ENCODE measurements at places on chromosomes 1 and 21.

- DNase-seq: peak; percentile 53
These were observed 12.7 kb upstream of the HYI start for GRCh38 chr1:43466403-43466802.

- DNase-seq: no peak
These were observed 129.6 kb downstream of the LRRC7 start for GRCh38 chr1:69697340-69697739.

GRCh38 chr1:3163356-3163755 is 94.4 kb downstream of the PRDM16 start:
- DNase-seq: no peak

DNA sequence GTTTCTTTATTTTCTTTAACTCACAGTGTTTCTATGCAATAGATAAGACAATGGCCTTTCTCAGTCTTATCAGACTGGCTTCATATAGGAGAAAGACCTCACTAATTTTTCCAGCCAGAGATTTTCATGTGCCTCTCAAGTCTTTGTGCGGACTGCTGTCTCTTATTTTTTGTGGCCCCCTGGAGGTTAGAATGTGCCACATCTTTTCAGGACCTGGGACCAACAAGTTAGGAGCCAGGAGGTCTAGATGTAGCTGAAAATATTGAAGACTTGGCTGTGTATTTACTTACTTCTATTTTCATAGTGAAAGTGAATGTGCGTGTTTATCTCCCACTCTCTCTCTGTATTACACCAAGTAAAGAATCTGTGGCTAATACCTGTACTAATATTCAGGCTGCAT is 42.1 kb upstream of the CFHR3 start:
- no peak for DNase-seq

DNA sequence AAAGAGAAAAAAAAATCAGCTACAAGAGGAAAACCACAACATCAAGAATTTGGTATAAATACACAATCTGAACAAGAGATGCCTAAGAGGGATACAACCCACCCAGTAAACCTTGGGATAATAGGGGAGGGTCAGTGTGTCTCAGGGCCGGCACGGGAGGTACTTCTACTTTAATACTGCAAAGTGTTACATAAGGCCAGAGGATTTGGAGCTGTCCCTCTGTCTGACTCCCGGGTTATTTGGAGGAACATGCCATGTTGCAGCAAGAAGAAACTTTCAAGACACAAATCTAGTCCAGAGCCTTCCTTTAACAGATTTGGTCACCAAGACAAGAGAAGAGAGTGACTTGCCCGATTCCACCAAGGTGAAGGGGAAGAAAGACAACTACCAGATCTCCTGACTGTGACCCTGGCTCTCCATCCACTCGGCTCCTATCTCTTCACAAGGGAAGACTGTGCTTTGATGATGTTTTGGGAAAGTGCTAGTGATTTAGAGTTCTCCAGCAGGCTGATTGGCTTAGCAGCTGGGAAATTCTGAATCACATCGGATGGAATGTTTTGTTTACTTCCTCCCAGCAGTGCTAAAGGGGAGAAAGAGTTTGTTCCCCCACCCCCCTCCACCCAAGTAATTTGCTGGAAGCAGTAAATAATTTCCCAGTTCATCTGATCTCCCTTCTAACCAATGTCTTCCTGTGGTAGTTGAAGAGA is 29.3 kb downstream of the SGIP1 start:
- peak; percentile 61 for DNase-seq

- no peak for DNase-seq
These were observed 144.1 kb upstream of the ERRFI1 start for GRCh38 chr1:8170059-8170835.

GRCh38 chr1:109805486-109806165 is 41.9 kb upstream of the EPS8L3 start:
- DNase-seq: no peak

Data from RCC 7860 (cell line).